ENCODE measurements at places on chromosomes 6 and 20.

GRCh38 chr20:12723811-12724210, 285.0 kb upstream of the SPTLC3 start:
- no peak for DNase-seq

- DNase-seq = no peak
Measured at GRCh38 chr6:132413499-132413802, 12.2 kb upstream of the MOXD1 start.

GRCh38 chr20:1327827-1328679, 886 bp downstream of the SDCBP2 start:
- no peak for DNase-seq

- no peak for DNase-seq
Measured at GRCh38 chr20:22569353-22569752, 15.0 kb downstream of the FOXA2 start.

- DNase-seq = no peak
Measured at GRCh38 chr6:15305909-15306308, 60.0 kb downstream of the JARID2 start.

DNA sequence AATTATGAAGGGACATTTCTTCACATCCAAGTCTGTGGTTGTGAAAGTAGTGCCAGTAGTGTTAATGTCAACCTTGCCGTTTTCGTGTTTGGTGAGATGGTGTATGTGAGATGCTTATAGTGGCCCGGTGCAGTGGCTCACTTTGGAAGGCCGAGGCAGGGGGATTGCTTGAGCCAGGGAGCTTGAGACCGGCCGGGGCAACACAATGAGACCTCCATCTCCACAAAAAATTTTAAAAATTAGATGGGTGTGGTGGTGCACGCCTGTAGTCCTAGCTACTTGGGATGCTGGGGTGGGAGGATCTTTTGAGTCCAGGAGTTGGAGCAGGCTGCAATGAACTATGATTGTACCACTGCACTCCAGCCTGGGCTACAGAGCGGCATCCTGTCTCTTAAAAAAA, 37.4 kb downstream of the PNLDC1 start:
- no peak for DNase-seq

DNA sequence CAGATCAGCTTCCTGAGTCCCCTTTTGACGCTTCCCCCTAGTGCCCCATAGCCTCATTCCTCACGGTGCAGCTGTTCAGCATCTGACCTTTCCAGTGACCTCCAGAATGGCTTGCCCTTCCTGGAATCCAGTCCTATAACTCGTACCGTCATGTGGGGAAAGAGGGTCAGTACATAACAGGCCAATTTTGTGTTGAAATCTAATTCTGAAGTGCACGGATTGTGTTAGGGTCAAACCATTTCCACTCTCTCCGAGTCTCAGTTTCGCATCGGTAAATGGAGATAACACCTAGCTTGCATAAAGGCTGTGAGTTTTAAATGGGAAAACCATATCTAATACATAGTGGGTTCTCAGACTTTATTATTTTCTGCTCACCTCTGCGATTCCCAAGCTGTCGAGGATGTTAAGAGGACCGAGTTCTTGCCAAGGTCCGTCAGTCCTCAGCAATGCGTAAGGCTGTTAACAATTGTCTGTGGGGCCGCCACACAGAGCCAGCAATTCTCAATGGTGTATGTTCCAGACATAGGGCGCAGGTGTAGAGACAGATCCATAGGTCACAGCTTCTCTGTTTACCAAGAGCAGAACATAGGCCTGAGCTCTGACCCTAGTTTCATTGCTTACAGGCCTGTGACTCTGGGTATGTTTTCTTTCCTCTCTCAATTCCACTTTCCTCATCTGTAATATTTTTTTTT, 45.5 kb upstream of the CCR6 start:
- no peak for DNase-seq

DNA sequence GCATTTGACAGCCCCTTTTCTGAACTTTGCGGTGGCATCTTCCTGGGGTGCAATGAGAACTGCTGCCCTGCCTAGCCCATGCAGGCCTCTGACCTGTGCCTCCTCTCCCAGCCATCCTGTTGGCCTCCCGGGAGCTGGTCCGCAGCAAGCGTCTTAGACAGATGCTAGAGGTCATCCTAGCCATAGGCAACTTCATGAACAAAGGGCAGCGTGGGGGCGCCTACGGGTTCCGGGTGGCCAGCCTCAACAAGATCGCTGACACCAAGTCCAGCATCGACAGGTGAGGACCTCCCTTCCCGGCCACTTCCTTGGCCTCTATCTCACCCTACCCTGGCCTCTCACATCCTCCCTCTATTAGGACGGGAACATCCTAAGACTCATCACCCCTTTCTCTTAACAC, 37.6 kb downstream of the MOCS1 start:
- no peak for DNase-seq

GRCh38 chr6:74249658-74250057, 553.7 kb downstream of the CD109 start:
- no peak for DNase-seq

DNA sequence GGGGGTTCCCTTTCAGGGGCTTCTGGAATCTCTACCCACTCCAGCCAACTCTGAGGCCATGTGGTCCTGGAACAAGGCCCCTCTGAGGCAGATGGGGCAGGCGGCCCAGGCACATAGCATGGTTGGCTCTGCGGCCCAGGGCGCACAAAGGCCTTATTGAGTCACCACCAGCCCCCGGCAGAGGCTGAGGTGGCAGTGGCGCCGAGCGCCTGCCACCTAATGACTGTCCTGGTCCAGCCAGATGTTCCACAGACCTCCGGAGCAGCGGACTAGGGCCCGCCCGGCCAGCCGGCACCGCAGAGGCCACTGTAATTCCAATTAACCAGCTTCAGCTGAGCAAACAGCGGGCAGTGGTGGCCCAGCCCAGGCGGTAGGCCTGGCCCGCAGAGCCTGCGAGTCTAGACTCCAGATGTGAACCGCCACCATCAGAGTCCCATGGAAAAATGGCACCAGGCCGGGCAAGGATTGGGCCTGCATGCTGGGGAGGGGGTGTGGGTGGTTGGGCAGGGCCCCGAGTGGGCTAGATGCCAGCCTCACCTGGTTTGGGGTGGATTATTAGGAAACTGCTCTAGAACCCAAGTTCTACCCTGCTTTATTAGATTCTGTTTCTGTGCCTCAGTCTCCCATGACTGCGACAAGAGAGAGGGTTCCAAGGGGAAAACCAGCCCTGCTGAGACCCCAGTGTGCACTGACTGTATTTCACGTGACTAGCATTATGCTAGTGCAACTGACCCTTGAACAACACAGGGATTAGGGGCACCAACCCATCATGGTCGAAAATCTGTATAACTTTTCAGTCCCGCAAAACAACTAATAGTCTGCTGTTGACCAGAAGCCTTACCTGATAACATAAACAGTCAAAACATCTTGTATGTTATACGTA, 34.1 kb upstream of the ID1 start:
- peak; percentile 81 for DNase-seq

DNA sequence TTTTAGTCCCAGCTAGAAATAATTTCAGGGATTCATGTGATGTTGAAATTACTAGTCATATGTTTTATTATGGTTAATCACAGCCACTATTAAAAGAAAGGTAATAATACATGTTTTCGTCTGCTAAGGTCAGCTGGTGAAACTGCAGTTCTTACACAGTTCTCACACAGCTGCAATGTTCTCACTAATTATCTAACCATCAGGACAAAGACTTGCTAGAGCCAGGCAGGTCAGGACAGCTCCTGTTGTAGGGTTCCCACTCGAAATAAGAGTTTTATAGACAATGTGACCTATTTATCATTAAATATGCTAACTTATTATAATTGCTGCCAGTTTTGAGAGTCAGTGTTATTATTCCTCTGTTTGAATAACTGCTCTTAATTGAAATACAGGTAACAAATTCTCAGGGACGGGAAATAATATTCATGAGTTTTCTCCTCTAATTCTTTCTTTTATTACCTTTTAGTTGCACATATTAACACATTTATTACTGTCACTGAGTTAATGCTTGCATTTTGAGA, 97.9 kb downstream of the GJA1 start:
- DNase-seq = no peak

DNA sequence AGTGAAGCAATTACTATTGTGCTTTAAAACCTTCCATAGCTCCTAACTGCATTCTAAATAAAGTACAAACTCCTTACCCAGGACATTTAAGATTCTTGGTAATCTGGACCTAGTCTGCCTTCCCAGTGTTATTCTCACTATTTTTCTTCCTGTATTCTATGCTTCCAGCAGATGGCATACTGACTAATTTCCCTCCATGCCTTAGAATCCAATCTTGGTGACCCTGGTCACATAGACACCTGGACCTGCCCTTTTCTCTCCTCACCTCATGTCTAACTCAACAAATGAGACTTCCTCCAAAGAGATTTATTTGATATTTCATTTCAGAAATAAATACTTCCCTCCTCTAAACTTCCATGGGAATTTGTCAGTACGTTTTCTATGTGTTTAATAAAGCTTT, 25.8 kb downstream of the ROS1 start:
- DNase-seq = no peak

DNA sequence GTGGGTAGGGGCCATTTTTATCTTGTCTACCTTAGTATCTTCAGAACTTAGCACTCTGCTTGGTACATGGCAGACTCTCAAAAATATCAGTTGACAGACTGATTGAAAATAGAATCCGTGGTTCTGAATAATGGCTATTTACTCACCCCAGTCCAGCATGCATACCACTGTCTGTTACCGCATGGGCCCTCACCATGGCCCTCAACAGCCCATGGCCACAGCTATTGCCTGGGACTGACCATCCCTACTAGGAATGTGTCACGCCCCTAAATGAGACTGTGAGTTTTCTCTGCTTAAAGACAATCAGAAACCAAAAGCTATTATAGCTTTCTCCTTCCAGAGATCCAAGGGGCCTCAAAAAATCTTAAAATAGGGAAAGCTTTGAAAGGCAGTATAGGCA, 207.7 kb downstream of the ATXN1 start:
- no peak for DNase-seq

- DNase-seq = no peak
Measured at GRCh38 chr6:43434001-43434840, 6.9 kb downstream of the ABCC10 start.

- DNase-seq = peak; percentile 50
Measured at GRCh38 chr6:28658475-28659249, 133.0 kb downstream of the GPX5 start.

GRCh38 chr6:27601668-27602254, 128.9 kb upstream of the ZNF184 start:
- DNase-seq = no peak

DNA sequence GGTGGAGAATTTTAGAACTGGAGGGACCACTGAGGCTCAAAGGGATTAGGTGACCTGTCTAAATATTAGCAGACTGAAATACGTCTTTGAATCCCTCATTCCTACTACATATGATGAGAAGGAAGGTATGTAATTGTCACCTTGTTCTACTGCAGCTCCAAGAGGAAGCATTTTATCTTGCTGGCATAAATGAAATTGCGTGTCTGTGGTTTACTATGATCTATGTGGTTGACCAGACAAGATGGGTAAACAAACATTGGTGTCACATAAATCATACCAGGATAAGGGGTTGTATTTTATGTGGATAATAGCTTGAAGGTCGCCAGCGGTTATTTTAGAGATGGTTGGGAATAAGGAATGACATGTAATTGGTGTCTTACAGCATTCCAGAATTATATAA, 78.2 kb downstream of the LAMA4 start:
- DNase-seq = no peak

DNA sequence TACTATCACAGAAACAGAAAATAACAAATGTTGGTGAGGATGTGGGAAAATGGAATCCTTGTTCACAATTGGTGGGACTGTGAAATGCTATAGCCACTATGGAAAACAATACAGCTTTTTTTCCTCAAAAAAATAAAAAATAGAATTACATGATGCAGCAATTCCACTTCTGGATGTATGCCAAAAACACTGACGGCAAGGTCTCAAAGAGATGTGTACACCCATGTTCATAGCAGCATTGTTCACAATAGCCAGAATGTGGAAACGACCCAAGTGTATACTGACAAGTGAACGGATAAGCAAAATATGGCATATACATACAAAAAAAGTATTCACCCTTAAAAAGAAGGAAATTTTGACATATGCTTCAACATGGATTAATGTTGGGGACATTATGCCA, 213.4 kb downstream of the KHDC1L start:
- no peak for DNase-seq

- DNase-seq = no peak
Measured at GRCh38 chr6:14734052-14734415, 511.8 kb upstream of the JARID2 start.

All from right forelimb (tissue), 1 donor.